ENCODE measurements at places on chromosomes 11 and 22.

DNA sequence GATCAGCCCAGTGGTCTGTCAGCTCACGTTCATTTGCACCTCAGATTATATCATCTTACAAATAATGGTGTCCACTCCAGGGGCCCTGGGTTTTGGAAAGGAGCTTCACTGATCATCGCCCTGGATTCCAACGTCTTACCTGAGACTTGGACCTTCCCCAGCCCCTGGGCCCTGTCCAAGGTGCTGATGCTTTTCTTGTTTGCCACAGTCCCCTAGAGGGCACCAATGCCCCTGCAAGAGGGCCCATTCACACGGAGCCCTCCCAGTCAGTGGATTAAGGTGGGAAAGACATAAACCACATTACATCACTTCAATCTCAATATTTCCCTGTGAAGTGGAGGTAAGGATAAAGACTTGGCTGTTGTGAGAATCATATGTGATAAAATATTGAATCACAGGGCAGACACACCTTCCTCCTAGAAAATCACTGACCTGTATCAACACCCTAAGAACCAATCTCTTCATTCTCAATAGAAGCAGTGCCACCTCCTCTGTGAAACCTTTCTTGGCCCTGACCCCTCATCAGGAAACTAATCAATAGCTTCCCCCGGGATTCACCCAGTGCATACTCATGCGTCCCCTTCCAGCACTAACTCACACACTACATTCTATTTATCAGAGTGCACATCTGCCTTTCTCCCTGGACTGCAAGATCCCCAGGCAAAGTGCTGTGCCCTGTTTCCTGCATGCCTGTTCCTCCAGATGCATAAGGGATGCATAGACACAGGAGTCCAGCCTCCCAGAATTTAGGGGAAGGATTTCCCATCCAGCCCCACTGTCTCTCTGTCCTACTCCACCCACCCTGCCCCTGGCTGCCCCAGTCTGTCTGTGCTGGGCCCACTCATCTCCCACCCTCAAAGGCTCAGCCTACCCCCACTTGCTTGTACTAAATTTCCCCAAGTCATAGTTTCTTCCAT is 167.0 kb downstream of the BUD13 start:
- peak; percentile 11 for DNase-seq

DNA sequence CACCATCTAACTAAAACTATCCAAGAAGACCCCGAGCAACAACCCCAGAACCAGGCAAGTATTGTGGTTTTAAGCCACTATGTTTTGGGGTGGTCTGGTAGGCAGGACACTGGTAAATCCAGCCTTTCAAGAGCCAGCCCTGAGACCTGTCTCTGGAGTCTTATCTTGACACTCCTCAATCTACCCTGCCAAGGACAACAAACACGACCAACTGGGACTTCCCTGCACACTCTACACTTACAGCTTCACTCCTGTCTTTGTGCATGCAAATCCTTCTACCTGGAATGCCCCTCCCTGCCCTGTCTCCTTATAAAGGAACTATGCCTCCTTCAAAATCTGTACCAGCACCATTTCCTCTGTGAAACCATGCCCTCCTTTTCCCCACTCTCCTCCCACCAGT is 107.3 kb downstream of the RPL27A start:
- DNase-seq = no peak

- peak; percentile 52 for DNase-seq
Observed at GRCh38 chr11:65204646-65205601, 23.2 kb downstream of the CAPN1 start.

- no peak for DNase-seq
Observed at GRCh38 chr11:87976009-87976408, 199.2 kb downstream of the RAB38 start.

- no peak for DNase-seq
Observed at GRCh38 chr11:45454917-45455401, 168.8 kb upstream of the SYT13 start.

Measured in choroid plexus epithelial cell (primary cell).